ENCODE measurements at places on chromosomes 1 and 21.
A peak's percentile ranks its signal among the peaks of the same experiment; 100 is the strongest.

- peak; percentile 3 for DNase-seq
These were observed 388.8 kb downstream of the NTNG1 start for GRCh38 chr1:107529511-107530149.

DNA sequence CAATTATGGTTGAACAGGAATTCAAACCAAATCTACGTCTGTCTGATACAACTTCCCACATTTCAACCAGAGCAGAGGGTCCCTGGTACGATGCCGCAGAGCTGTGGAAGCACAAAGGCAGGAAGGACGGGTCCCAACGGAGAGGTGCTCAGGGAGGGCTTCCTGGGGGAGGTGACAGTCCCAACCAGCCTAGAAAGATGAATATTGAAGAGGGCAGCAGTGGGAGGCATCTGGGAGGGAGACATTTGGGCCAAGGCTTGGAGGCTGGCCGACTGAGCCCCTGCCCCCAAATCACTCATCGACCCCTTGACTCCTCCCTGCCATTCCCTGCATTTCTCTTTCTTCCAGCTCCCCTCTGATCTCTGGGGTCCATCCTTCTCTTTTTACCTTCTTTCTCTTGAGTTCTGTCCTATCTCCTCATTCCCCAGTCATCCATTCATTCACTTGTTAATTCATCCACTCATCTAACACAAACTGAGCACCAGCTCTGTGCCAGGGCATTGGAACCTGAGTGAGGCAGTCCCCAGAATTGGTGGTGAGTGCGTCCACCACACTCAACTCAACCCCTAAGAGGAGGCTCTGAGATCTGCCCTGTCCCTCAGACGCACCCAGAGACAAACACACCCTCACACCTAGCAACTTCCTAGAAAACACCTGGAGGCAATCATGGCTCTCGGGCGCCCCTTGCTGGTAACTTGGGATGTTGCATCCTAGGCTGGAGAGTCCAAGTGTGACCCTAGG lies 13.2 kb upstream of the CELA3B start:
- DNase-seq = peak; percentile 82

GRCh38 chr1:198166900-198167299 lies 10.1 kb downstream of the NEK7 start:
- DNase-seq = no peak

DNA sequence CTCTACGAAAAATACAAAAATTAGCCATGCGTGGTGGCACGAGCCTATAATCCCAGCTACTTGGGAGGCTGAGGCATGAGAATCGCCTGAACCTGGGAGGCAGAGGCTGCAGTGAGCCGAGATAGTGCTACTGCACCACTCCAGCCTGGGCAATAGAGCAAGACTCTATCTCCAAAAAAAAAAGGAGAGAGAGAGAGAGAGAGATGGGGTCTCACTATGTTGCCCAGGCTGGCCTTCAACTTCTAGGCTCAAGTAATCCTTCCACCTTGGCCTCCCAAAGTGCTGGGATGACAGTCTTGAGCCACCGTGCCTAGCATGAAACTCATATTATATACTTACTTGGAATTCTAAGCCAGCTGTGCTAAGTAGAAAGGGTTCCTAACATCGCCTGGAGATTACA lies 29.7 kb downstream of the PSMB2 start:
- no peak for DNase-seq

GRCh38 chr1:28927648-28928313 lies 13.4 kb downstream of the EPB41 start:
- DNase-seq = no peak

DNA sequence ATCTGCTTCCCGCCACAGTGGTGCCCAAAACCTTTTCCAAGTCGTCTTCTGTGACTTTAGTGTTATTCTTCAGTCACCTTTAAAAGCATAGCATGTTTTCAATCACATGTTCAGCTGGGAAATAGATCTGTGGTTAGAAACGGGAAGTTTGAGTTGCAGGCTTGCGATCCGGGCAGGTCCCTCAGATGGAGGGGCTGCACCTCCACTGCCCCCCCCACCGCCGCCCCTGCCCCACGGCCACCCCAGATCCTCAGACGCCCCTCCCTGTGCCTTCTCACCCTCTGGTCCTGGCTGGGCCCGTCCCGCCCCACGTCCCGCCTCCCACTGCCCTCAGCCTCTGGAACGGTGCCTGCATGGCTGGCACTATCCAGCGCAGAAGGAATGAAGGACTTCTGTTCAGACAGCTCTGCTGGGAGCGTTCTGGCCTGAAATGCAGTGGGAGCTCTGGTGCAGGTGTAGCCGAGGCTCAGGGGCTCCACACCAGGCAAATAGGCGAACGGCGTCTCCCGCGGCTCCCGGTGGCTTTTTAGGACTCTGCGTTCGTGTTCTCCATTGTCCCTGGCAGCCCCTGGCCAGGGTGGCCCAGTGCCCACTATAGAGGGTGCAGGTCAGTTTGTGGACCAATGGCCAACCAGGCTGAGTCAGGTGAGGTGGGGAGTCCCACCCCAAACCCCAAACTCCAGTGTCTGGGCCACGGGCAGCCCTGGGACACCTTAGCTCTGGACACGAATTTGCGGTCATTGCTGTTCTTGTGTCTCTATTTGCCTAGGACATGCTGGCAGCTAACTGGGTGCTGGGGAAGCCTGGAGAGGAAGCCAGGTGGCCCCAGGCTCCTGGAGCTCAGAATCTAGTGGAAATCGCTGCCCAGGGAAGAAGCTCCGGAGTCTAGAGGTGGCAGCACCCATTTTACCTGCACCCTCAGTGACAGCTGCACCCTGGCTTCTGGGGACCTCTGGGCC lies 67.1 kb downstream of the FAAP20 start:
- no peak for DNase-seq

DNA sequence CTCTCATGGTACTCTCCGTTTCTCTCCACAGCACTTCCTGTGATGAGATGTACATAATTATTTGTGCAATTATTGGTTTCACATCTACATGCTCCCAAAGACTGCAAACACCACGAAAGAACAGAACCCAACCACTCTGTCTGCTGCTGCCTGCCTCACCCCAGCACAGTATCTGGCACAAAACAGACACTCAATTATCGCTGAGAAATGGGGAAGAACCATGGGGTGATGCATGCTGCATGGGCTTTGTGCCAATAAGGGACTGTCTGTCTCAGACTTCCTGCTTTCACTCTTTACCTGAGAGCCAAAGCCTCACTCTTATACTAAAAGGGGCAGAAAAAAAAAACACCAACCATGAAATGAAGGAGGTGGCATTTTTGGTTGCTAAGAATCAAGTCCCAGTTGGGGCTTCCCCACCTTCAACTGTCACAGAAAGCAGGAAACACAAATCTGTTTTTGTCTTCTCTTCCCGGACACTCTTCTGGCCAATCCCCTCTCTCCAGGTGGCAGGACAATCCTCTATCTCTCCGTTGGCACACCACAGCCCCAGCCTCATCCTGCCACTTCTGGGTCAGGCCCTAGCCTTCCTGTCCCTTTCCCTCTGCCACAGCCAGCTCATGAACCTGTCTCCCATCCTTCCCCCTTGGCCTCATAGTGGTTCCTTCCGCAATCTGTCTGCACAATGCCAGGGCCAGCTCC lies 82.0 kb downstream of the TGFBR3 start:
- DNase-seq = peak; percentile 90

DNA sequence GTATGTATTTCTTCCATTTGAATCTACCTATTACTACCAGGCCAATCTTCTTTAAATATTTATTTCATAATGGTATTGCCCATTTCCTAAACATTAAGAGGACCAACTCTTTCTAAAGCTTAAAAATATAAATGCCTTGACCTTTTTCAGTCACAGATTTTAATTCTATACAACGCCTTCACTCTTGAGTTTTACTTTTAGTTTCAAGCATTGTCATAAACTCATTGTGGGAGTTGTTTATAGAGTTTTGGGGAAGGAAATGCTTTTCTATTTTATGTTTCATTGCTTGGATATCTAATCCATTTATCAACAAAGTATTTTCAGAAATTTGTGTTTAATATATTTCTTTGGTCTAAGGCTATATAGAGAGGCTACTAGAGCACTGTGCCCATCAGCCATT lies 155.8 kb downstream of the DPYD start:
- DNase-seq = no peak

Data from CD4-positive, alpha-beta T cell treated with Interleukin-15 for 4 hours (primary cell).